SHP77 treated with DMSO at 0.1 percent for 48 hours (cell line): ENCODE measurements at places on chromosomes 16 and 17.

GRCh38 chr17:34249061-34249460, 6.0 kb upstream of the CCL2 start:
- no peak for DNase-seq

GRCh38 chr16:72837846-72838585, 209.9 kb downstream of the ZFHX3 start:
- no peak for DNase-seq

- no peak for DNase-seq
Observed at GRCh38 chr16:13560151-13560550, 359.8 kb upstream of the ERCC4 start.

GRCh38 chr16:21713549-21714368, 50.0 kb downstream of the OTOA start:
- no peak for DNase-seq

DNA sequence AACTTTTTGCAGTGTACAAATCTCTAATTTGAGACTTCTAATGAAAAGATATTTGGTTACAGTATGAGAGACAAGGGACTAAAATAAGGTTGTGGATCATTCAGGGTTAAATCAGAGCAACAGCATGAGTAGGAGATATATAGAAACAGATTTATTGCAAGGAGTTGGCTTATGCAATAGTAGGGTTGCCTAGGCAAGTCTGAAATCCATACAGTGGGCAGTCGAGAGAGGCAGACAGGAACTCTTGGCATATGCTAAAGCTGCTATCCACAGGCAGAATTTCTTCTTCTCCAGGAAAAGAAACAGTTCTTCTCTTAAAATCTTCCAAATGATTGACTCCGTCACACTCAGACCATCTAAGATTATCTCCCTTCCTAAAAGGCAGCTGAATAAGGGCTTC, 500.8 kb downstream of the MAF start:
- no peak for DNase-seq

DNA sequence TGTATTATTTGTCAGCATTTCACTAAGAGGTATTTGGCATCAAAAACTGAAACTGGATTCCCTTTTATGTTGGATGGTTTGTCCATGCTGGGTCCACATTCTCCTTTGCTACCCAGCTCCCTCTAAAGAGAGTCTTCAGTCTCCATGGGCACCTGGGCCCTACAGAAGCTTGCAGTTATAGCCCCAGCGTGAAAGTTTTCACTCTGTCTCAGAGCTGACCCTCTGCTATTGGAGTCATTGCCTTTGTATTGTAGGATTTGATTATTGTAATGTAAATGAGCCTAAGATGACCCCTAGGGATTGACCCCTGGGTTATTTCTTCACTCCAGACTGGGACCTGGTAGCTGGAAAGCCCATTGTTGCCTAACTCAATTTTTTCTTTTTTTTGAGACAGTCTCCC, 1026.5 kb upstream of the EEF2KMT start:
- DNase-seq = no peak

DNA sequence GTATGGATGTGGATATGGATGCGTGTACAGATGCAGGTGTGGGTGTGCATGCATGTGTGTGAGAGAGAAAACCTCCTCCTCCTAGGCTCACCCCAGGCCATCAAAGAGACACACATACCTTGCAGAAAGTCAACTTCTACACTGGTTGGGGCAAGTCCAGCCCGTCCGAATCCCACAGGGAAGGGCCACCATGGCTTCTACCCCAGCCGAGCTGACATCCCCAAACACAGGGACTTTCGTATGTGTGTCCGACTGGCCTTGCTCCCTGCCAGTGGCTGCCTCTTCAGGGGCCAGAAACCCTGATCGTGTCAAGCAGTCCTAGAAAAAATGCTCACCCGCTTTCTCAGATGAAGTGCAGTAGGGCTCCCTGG, 134.2 kb downstream of the XYLT1 start:
- no peak for DNase-seq

GRCh38 chr16:28504707-28505404, 1.8 kb downstream of the IL27 start:
- DNase-seq = no peak

GRCh38 chr16:10153985-10154384, 28.2 kb downstream of the GRIN2A start:
- DNase-seq = no peak

- no peak for DNase-seq
Observed at GRCh38 chr17:8481089-8481488, 45.4 kb downstream of the NDEL1 start.

DNA sequence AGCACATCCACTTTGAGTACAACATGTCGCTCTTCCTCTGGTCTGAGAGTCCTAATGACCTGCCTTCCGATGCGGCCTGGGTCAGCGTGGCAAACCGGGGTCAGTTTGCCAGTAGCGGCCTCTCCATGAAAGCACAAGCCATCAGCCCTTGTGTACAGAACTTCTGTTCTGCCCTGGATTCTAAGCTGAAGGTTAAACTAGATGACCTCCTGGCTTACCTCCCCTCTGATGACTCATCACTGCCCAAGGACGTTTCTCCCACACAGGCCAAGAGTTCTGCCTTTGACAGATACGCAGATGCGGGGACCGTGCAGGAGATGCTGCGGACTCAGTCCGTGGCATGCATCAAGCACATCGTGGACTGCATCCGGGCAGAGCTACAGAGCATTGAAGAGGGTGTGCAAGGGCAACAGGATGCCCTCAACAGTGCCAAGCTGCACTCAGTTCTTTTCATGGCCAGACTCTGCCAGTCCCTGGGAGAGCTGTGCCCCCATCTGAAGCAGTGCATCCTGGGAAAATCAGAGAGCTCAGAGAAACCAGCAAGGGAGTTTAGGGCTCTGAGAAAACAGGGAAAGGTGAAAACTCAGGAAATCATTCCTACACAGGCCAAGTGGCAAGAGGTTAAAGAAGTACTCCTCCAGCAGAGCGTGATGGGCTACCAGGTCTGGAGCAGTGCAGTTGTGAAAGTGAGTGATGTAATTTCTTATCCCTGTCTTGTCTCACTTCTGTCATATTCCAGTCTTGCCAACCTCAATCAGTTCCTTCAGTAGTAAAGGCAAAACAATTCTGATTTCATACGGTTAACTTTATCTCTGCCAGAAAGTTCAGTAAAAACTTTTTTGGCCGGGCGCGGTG, 8.6 kb downstream of the COG1 start:
- DNase-seq = no peak

DNA sequence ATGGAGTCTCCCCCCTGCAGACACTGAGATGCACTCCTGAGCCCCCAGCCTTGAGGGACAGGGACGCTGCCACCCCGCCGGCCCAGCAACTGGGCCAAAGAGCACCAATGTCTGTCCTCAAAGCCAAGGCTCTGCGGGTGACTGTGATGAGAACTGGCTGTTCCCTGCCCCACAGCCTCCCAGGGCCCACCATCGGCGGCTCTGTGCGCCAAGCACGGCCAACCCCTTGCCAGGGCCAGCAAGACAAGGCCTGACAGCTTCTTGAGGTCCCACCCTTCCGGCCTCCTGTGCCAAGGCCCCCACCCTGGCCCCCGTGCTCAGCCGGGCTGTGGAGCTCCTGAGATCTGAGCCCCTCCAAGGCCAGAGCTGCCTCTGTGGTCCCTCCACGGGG, 34.2 kb upstream of the PABPN1L start:
- DNase-seq = no peak
